Epithelial cell of proximal tubule (primary cell): ENCODE measurements at places on chromosomes 13 and 19. TPM values are rescaled to one million over a fixed set of nuclear protein-coding genes. Genes with fewer than 3 reads are reported as not detected.

DNA sequence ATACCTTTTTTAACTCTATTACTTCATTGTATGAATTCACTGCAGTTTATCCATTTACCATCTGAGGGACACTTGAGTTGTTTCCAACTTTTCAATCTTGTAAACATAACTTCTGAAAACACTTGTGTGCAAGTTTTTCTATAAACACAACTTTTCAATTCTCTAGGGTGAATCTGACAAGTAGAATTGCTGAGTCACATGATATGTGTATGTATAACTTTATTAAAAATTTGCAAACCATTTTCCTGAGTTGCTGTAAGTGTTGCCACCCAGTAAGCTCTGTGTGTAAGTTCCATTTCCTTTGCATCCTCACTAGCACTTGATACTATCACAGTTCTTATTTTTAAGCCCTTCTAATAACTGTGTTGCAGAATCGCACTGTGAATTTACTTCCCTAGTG is 1415.6 kb upstream of the ATXN8OS start:
- DNase-seq: no peak

DNA sequence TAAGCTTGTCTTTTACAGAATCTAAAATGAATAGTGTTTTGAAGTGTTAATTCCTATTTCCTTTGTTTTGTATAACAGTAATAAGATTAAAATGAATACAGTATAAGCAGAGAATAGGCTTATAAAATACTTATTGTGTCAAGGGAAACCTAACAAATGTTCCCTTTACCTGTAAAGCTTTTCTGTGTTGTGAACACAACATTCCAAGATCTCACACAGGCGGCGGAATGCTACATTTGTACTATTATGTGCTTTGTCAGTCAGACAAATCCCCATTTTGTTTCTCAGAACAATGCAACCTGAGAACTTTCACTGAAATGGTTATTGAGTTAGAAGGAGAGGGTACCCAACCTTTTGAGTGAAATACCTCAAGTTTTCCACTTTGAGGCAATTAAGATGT is 1170.3 kb downstream of the OLFM4 start:
- DNase-seq: no peak

GRCh38 chr19:16522559-16523377 is 19.5 kb downstream of the CHERP start:
- DNase-seq: no peak

DNA sequence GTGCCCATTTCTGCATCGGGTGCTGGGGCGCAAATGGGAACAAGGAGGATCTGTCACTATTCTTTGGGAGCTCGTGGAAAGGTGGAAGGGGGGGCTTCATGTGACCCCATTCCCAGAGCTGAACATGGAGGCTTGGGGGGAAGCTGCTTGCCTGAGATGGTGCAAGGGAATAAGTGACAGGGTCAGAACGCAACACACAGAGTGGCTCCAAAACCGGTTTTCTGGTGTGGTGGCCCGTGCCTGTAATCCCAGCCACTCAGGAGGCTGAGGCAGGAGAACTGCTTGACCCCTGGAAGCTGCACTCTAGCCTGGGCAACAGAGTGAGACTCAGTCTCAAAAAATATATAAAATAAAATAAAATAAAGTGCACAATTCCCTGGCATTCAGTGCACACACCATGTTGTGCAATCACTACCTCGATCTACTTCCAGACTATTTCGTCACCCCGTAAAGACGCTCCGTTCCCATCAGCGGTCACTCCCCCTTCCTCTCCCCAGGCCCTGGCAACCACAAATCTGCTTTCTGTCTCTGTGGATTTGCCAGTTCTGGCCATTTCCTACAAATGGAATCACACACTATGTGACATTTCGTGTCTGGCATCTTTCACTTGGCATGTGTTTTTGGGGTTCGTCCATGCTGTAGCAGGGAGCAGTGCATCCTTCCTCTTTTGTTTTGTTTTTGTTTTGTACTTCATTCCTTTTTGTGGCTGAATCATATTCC is 18.2 kb upstream of the COMP start:
- DNase-seq: no peak

DNA sequence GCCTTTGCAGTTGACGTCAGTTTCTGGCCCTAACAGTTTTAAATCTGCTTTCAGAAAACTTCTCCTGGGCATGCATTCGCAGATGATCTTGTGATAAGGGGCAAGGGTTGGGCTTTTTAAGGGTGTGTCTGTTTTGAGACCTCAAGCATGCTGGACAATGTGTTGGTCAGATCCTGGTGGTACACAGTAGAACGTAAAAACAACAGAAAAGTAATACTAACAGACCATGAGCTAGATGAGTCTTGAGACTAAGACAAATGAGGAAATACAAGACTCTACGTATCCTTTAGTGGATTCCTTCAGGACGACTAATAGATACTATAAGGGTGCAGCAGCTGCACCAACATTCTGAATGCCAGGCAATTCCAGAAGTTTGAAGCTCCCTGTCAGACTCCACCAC is 237.6 kb downstream of the DNAJC15 start:
- no peak for DNase-seq

DNA sequence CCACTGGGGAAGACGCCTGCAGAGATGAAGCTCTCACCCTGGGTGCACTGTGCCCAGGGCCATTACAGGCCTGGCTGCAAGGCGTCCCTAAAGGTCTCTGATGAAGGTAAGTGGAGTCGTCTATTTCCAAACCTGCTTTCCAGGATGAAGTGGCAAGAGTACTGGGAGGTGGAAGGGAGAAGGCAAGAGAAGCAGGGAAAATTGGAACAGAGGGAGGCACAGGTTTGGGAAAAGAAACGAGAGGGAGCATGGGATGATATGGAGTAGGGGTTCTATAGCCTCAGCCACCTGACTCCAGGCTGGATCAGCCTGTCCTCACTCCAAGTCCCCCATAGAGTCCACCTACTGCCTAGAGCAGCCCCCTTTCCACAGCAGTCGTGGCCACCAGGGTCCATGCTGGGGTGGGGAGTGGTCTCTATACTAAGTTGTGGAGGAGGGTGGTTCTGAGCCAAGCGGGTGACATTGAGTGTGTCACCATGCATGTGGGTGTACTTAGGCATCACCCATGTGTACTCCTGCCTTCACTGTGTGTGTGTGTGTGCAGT is at the start of gene OR10H5:
OR10H5 (plus strand) TSS at position 51 of the 545 bp plus-strand sequence. CDS start 6,388 bp downstream, outside the sequence.
- no peak for DNase-seq

GJB6 gene
- total RNA-seq: 0.29 TPM in 1 of 2 replicates, not detected in the other

TBC1D17 gene
- 11.9 and 16.8 TPM in 2 replicates for total RNA-seq

MATK gene
- total RNA-seq: 0.29 TPM in 1 of 2 replicates, not detected in the other

NUCB1 gene
- total RNA-seq: 142 and 250 TPM in 2 replicates
